Activated T-cell treated with anti-CD3 and anti-CD28 coated beads, Interleukin-2, amount 50 U/mL, for 72 hours (primary cell): ENCODE measurements at places on chromosomes 1 and 21. TPM values are rescaled to one million over a fixed set of nuclear protein-coding genes. Genes with fewer than 3 reads are reported as not detected.

DNA sequence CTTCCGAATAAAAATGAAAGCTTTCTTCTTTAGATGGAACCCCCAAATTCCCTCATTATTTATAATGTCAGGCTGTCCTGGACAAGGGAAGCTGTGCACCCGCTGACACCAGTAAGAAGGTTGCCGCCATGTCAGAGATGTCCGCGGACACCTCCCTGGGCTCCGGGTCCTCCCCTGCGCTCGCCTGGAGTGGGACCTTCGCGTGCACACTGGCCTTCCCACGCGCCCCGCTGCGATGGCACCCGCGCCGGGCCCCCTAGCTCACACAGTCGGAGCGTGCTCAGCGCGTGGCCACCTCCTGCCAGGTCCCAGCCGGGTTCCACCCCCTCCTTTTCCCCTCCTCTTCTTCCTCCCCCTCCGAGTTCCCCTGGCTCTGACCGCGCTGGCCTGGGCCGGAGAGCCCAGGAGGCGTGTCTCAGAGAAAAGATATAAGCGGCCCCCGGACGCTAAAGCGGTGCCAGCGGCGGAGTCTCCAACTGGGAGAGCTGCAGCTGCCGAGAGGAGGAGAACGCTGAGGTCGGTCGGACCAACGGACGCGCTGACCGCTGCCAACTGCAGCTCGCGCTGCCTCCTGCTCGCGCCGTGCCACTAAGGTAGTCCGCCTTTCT, at the start of gene G0S2:
G0S2 (plus strand) TSS at position 456 of the 608 bp plus-strand sequence. CDS start 273 bp downstream, outside the sequence.
- DNase-seq = peak; percentile 56

DNA sequence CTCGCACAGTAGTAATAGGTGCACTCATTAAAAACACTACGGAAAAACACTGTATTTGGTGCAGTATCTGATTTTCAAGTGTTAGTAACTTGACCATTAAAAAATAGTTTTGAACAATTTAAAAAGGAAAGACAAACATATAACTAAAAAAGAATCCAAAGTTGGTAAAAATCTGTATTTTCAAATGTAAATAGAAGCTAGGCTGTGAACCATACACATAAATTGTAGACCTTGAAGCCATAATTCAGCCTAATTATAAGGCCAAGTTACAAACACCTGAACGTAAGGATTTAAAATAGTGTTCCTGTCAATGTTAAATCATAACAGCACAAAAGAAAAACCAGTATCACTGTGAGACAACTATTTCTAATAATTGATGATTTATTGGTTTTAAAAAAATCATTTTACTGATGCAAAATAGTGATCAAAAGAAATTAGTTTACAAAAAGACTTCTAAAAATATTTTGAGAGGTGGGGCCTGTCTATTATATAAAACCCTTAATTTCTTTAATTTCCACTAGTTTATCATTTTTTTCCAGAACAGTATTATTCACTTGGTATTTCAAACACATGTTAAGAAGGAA, 4.5 kb downstream of the IRF2BP2 start:
- no peak for DNase-seq

PDE9A gene
- 19.3 TPM for total RNA-seq

DNA sequence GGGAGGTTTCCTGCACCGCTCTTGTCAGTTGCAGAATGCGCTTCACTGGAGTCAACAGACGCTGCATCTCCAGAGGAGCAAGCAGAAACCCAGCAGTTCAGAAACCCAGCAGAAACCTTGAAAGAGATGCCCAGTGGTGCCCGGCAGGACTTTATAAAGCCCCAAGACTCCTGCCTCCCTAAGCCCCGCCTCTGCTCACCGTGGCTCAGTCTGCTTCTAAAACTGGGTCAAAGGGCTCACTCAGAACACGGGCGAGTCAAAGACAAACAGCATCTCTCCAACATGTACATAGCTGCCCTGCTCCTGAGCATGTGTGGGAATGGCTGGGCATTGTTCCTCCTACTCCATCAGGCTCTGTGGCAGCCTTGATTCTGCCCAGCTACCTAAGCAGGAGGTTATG, at the start of gene HMGCS2:
HMGCS2 (minus strand) TSS at position 128 of the 400 bp plus-strand sequence; CDS start at position 67, 61 bp downstream.
- DNase-seq = no peak

DNA sequence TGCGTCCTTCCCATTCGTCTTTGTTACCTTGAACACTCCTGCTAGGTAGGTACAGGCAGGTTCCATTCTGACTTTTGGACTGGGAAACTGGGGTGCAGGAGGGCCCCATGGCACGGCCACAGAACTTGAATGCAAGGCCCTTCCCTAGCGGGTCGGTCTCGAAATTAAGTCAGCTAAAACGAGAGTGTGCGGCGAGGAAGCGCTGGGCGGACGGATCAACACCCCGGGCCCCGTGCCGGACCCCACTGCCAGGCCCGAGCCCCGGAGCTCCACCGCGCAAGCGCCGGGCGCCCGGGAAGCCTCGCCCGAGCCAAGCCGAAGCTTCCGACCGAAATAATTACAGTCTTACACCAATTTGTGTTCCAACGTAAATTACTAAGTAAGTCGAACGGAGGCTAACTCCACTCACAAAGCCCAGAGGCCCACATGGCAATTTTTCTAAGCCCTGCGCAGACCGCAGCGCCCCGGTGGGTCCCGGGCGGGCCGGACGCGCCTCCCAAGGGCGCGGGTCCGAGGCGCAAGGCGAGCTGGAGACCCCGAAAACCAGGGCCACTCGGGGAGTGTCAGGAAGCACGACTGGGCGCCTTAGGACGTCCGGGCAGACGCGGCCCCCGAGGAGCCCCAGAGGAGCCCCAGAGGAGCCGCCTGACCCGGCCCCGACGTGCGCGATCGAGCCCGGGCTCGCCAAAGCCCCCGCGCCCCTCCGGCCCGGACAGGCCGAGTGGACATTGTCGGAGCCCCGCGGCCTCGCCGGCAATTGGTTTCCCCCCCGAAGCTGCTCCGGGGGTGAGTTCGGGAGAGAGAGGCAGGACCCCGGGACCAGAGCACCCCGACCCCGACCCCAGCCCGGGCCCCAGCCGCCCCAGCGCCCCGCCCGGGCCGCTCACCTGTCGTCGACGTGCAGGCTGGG, 624 bp downstream of the RIPK4 start:
- DNase-seq = no peak

GRCh38 chr1:24886241-24886640, 43.8 kb downstream of the RUNX3 start:
- no peak for DNase-seq

- no peak for DNase-seq
Observed at GRCh38 chr1:17251701-17252376, 2.9 kb downstream of the PADI3 start.

TNFAIP8L2 gene
- total RNA-seq = 17.1 TPM

DNA sequence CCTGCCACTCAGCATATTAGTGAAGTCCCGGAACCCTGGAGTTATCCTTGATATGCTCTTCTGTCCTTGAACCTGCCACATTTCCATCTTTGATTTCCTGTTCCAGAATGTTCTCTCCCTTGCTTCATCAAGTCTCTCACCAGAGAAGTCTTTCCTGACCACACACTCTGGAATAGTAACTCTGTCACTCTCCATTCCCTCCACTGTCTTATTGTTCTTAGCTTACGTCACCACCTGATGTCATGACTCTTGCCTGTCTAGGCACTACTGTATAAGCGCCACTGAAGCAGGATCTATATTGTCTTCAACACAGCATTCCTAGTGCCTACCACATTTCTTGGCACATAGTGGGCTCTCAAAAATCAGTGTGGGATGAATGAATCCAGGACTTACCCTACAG, 65.4 kb upstream of the SMYD2 start:
- no peak for DNase-seq

DNA sequence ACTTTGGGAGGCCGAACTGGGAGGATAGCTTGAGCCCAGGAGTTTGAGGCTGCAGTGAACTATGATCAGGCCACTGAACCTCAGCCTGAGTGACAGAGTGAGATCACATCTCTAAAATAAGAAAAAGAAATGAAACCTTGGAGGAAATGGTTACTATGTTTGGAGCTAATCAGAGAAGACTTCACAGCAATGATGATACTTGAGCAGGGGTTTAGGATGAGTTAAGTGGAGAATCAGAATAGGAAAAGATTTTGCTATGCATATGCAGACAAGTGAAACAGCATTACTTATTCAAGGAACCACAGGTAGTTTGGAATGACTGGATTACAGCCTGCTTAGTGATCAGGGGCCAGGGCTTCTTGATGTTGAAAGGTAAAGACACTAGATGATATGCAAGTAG, 1.3 kb upstream of the CD5L start:
- DNase-seq = no peak

GRCh38 chr1:34360574-34360973, 183.9 kb downstream of the C1orf94 start:
- DNase-seq = no peak

- no peak for DNase-seq
Observed at GRCh38 chr1:82371844-82372498, 571.2 kb downstream of the ADGRL2 start.

OR2W3 gene
- not detected for total RNA-seq

GRCh38 chr1:47651311-47652089, 213.7 kb downstream of the FOXD2 start:
- DNase-seq = no peak

BARHL2 gene
- total RNA-seq = not detected

- no peak for DNase-seq
Observed at GRCh38 chr1:53600561-53600960, 138.4 kb downstream of the GLIS1 start.

- DNase-seq = peak; percentile 61
Observed at GRCh38 chr1:182615468-182616129, 11.4 kb upstream of the RGS16 start.

GRCh38 chr21:35651196-35651595, 409.1 kb downstream of the SETD4 start:
- no peak for DNase-seq

GRCh38 chr1:106223213-106223612, 833.3 kb upstream of the PRMT6 start:
- no peak for DNase-seq

GRCh38 chr1:8241417-8242014, 76.4 kb upstream of the SLC45A1 start:
- DNase-seq = no peak

- no peak for DNase-seq
Observed at GRCh38 chr1:4701276-4701675, 46.9 kb downstream of the AJAP1 start.

DNA sequence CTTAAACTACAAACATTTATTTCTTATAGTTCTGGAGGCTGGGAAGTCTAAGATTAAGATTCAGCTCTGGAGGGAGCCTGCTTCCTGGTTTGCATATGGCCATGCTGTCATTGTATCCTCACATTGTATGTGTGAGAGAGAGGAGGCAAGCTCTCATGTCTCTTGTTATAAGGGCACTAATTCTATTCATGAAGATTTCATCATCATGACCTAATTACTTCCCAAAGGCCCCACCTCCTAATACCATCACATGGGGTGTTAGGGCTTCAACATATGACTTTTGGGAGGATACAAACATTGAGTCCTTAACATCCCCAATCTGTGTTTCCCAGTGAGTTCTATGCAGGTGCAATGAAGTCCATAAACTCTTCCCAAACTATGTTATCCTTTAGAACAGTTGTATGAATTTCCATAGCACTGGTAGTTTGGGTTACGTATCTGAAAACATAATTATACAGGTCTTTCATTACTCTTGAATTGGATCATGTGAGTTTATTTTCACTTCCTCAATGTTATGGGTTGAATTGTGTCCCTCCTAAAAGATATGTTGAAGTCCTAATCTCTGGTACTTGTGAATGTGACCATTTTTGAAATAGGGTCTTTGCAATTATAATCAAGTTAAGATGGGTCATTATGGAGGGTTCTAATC, 124.2 kb downstream of the RUNX1 start:
- DNase-seq = no peak

DHCR24 gene
- total RNA-seq = 17.7 TPM

GRCh38 chr1:209595599-209596285, 12.2 kb downstream of the CAMK1G start:
- no peak for DNase-seq
